ENCODE measurements at places on chromosomes 16 and 17.

DNA sequence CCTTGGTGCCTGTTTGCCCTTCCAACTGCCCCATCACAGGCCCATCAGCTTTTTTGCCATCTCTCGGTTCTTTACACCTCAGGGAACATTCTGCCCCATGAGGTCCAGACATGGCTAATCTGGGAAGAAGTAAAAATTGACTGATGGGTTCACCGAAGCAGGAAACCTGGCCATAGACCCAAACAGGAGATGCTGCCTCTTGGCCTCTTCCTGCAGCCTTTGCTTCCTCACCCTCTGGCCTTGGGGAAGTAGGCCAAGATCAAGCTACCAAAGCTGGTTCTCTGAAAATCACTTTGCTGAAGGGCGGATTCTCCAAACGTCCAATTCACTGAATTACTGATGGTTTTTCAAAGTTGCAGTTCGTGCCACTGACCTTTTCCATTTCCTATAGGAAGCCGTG is 56.1 kb downstream of the ARSG start:
- DNase-seq, result no peak

- DNase-seq, result no peak
Measured at GRCh38 chr16:75593825-75594820, 27.9 kb downstream of the GABARAPL2 start.

GRCh38 chr17:79621151-79621943 is 10.5 kb upstream of the RBFOX3 start:
- no peak for DNase-seq

GRCh38 chr16:65409510-65409909 is 287.6 kb upstream of the CDH11 start:
- DNase-seq, result no peak

GRCh38 chr17:17971431-17972125 is 622 bp downstream of the TOM1L2 start:
- DNase-seq, result no peak

- no peak for DNase-seq
Measured at GRCh38 chr17:40063901-40064531, 1.3 kb downstream of the THRA start.

DNA sequence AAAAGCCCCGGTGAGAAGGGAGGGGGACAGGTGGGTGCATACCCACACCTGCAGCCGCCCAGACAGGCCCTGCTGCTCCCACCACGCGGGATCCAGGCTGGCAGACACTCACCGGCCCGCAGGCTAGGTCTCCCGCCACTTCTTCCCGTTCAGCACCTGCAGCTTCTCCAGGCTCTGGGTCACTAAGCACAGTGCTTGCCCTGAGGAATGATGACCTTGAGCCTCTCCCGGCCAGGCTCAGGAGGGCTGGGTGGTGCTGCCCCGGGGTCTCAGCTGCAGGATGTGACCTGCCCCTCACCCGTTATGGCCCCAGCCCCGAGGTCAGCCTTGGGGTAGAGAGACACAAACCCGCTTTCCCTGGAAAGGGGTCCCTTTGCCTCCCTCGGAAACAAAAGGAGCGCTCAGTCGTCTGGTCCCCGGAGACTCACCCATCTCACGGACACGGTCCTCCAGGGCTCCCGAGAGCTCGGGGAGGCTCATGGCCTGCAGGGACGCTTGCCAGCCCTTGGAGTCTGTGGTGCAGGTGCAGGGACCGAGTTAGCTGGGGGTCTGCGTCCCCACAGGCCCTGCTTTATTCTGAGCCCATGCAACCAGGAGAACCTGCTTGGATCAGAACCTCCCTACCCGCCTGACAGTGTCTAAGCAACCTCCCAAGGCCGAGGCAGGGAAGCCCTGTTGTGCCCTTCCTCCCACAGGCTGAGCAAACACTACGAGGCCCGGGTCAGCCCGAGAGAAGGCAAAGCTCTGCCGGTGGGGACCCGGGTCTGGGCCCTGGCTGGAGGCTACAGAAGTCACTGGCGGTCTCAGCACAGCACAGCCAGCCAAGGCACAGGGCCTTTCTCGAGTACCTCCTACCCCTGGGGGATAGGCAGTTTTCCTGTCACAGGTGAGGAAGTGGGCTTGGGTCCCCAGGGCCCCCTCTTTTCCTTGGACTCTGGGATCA is 3.8 kb downstream of the NUDT16L1 start:
- no peak for DNase-seq

- DNase-seq, result no peak
Measured at GRCh38 chr17:63960006-63960405, 12.7 kb downstream of the SCN4A start.

DNA sequence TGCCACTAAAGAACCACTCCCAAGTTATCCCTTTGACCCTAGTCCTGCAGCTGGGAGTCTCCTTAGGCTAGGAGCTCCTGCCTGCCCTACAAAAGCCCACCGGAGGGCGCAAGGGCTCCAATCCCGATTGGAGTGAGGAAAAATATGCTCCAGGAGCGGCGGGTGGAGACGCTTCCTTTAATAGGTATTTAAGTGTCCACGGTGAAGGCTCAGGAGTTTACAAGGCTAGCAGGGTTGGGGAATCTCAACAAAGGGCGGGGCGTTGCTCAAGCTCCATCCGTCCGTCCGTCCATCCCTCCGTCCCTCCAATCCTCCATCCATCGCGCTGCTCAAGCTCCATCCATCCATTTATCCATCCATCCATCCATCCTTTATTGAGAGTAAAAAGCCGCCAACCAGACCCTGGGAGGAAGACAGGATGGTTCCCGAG is 556 bp upstream of the SPNS1 start:
- DNase-seq, result peak; percentile 59

- no peak for DNase-seq
Measured at GRCh38 chr17:71830866-71831265, 290.0 kb upstream of the SOX9 start.

- DNase-seq, result no peak
Measured at GRCh38 chr17:2485543-2485942, 26.1 kb downstream of the METTL16 start.

- DNase-seq, result no peak
Measured at GRCh38 chr16:27314161-27314723, 468 bp downstream of the IL4R start.

DNA sequence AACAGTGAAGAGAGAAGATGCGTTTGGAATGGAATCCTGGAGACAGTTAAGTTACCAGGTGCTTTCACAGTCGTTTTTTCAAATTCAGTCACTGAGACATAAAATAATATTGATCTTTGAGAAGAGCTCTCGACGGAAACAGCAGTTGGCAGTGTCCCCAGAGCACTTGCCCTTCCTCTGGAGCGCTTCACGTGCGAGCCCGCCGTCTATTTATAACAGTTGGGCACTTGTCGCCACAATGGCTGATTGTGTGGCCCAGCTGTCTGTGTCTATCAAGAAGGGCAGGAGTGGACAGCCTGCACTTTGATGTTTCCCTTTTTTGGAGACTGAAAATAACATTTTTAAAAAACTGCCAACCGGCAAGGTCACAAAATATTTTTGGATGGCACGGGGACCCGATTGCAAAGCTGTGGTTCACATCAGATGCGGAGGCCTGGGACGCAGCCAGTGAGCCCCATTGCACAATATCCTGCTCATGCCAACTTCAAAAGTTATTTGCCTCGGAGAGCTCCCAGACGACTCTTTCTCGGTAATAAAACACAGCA is 62.9 kb downstream of the ADCY9 start:
- no peak for DNase-seq

GRCh38 chr16:84758627-84759026 is 58.8 kb downstream of the USP10 start:
- DNase-seq, result no peak

- DNase-seq, result no peak
Measured at GRCh38 chr16:84513123-84513522, 8.7 kb upstream of the MEAK7 start.

DNA sequence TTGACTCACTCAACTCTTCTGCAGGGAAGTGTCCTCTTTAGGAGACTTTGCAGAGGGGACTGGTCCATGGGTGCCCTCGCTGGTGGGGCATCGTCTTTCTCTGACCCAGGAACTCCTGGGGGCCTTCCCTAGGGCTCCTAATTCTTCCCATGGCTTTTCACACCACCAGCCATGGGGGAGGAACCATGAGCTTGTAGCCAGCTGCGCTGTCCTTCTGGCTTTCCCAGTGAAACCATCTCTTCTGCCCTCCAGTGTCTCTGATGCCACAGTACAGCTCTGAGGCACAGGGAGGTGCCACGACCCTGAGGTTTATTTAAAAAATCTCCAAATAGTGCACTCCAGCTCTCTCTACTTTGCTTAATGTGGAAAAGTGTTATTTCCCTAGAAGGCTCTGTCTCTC is 78.6 kb downstream of the SDR42E1 start:
- DNase-seq, result no peak

- DNase-seq, result no peak
Measured at GRCh38 chr17:63587770-63588169, 12.9 kb upstream of the TACO1 start.

DNA sequence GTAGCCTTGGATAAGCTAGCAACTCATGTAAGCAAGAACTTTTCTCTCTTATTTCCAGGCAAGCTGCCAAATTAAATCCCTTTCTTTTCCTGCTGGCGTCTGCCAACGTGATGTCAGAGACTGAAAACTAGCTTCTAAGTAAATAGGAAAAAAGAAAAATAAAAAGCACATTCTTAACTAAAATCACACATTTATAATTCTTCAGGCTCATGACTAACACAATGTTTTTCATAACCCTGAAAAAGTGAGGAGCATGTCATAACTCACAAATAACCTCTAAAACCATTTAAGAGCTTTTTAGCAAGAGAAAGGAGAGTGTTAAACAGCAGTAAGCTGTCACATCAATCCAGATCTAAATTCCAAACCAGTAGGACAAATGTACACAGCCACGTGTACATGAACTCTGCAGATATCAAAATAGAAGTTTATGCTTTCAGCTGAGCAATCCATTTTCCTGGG is 110.0 kb downstream of the N4BP1 start:
- no peak for DNase-seq

- DNase-seq, result no peak
Measured at GRCh38 chr16:30757316-30757715, 4.5 kb downstream of the CFAP119 start.

GRCh38 chr17:8057691-8058114 is 18.8 kb downstream of the ALOX15B start:
- DNase-seq, result peak; percentile 77

- no peak for DNase-seq
Measured at GRCh38 chr17:18230288-18231141, 5.1 kb downstream of the LLGL1 start.

DNA sequence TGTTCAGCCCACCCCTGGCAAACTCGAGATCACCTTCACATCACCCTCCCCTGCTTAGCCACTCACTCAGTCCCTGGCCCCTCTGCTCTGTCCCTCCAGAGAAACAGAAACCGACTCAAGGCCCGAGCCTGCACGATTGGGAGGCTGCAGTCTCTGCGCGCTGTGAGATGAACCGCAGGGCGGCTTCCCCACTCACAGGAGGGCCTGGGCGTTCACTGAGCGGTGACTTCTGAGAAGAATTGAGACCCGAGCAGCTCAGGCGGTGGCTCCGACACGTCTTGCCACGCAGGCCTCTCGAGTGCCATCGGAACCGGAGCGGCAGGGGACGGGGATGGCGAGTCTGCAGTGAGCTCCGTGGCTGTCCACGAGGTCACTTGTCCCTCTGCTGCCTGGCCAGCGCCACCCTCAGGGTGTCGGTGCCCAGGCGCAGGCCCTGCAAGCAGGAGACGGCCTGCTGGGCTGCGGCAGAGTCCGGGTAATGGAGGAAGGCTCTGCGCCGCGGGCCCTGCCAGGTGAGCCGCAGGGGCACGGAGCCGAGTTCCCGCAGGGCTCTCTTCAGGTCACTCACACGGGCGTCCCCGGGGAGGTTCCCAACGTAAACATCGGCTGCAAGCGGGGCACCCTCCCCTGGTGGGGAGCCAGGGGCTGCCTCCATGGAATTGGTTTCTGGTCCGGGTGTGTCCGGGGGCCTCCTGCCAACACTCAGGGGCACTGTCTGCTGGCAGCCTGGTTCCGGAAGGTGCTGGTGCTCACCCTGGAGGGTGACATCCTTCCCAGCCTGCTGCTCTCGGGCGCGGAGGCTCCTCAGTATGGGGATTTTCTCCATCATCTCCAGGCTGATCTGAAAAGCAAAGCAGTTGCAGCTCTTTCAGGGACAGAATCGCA is 21.6 kb downstream of the FOXF1 start:
- DNase-seq, result no peak

- DNase-seq, result no peak
Measured at GRCh38 chr17:1060991-1061390, 64.1 kb downstream of the TIMM22 start.

GRCh38 chr17:29584452-29585079 is 4.9 kb downstream of the GIT1 start:
- no peak for DNase-seq

DNA sequence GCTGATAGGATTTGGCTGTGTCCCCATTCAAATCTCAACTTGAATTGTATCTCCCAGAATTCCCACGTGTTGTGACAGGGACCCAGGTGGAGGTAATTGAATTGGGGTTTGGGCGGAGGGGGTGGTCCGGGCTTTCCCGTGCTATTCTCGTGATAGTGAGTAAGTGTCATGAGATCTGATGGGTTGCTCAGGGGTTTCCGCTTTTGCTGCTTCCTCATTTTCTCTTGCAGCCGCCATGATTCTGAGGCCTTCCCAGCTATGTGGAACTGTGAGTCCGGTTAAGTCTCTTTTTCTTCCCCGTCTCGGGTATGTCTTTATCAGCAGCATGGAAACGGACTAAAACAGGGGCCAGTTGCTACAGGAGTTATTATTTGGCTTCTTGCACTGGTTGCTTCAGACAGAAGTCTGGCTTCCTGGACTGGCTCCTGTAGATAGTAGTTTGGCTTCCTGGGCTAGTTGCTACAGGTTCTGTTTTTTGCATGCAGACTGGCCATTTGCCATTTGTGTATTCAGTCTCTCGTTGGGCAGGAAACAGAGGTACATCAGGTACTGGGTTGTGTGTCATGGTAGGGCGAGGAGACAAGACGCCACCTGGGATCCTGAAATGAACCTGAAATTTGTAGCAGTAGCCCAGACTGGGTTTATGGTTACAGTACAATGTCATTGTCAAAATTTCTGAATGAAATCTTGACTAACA is 32.6 kb downstream of the CNTNAP4 start:
- no peak for DNase-seq

- no peak for DNase-seq
Measured at GRCh38 chr17:3501344-3501743, 25.5 kb downstream of the ASPA start.

DNA sequence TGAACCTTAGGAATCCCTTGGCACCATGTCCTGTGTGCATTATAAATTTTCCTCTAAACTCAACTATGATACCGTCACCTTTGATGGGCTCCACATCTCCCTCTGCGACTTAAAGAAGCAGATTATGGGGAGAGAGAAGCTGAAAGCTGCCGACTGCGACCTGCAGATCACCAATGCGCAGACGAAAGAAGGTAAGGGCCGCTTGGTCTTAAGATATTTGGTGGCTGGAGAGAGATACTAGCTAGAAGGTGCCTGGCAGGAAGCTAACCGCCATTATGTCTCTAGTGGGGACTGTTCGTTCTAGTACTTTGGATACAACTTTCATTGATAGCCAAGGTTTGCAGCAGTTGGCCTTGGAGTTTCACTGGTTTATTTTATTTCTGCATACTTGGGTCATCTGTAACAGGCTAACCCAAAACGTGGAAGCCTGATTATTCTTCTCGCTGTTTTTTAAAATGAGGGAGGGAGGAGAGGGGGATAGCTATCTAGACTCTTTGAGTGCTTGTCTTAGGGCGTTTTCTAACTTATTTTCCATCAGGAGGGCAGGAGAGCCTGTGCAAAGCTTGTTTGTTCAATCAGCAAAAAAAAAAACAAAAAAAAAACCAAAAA is 1.3 kb downstream of the RBBP6 start:
- DNase-seq, result no peak

- DNase-seq, result no peak
Measured at GRCh38 chr16:28210264-28210663, 1.5 kb downstream of the XPO6 start.

GRCh38 chr17:6936370-6937028 is 59.4 kb upstream of the ALOX12 start:
- no peak for DNase-seq

- no peak for DNase-seq
Measured at GRCh38 chr16:69893106-69893505, 58.0 kb upstream of the CLEC18A start.

Data from neuronal stem cell (in vitro differentiated cells).